Activated naive CD4-positive, alpha-beta T cell treated with anti-CD3 and anti-CD28 coated beads, Interleukin-2, amount 10 ng/mL, durations not matched to agents 5 hours and 36 hours (primary cell): ENCODE measurements at places on chromosomes 13 and 19. TPM values are rescaled to one million over a fixed set of nuclear protein-coding genes. Genes with fewer than 3 reads are reported as not detected.

CEACAM5 gene
- total RNA-seq, result not detected

SHFL gene
- total RNA-seq, result 68.9 TPM

ZNF296 gene
- 3.8 TPM for total RNA-seq

TMEM147 gene
- 46.0 TPM for total RNA-seq

ZNF266 gene
- total RNA-seq, result 34.7 TPM

TSC22D1 gene
- 13.4 TPM for total RNA-seq

SLITRK5 gene
- not detected for total RNA-seq

TEAD2 gene
- total RNA-seq, result not detected

PROSER1 gene
- 49.9 TPM for total RNA-seq

MISP gene
- not detected for total RNA-seq

EHD2 gene
- total RNA-seq, result not detected

FFAR1 gene
- total RNA-seq, result not detected

GPR183 gene
- total RNA-seq, result 14.2 TPM

ZNF649 gene
- 13.2 TPM for total RNA-seq

PSG4 gene
- total RNA-seq, result not detected

PDX1 gene
- not detected for total RNA-seq

CYP2A7 gene
- not detected for total RNA-seq

PSG1 gene
- total RNA-seq, result not detected

C19orf73 gene
- total RNA-seq, result 2.5 TPM

NFIX gene
- 1.7 TPM for total RNA-seq

CGB2 gene
- not detected for total RNA-seq

ELSPBP1 gene
- total RNA-seq, result not detected

S1PR2 gene
- total RNA-seq, result 5.2 TPM

CEACAM3 gene
- not detected for total RNA-seq

ZNF208 gene
- 0.51 TPM for total RNA-seq

UPF3A gene
- 47.6 TPM for total RNA-seq

ZNF549 gene
- total RNA-seq, result 9.8 TPM

CLEC17A gene
- total RNA-seq, result not detected

ZNF69 gene
- total RNA-seq, result 4.9 TPM

SLC8A2 gene
- not detected for total RNA-seq
